NCI-H2081 treated with DMSO at 0.1 percent for 48 hours (cell line): ENCODE measurements at places on chromosomes 16 and 17.

DNA sequence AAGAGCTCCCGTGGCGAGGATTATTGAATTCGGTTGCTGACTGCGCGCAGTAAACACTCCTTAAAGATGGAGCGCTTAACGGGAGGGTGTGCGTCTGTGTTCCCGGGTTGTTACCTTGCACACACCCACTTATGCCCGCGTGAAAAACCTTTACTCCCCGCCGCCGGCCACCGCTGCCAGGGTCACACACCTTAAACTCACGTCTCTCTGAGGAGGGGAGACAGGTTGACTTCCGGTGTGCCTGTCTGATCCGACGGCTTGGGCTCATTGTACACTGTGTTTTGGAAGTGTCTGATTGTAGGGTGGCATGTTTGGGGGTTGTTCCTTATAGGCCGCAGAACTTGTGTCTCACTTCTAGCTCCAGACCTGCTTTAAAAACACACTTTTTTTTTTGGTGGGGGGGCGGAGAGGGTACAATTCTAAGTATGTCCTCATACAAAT is 66.8 kb downstream of the KPNA2 start:
- no peak for DNase-seq

GRCh38 chr17:55325406-55325805 is 60.6 kb downstream of the HLF start:
- DNase-seq, result no peak

- no peak for DNase-seq
Observed at GRCh38 chr16:73412416-73412815, 364.5 kb upstream of the ZFHX3 start.

- DNase-seq, result no peak
Observed at GRCh38 chr17:40298726-40299125, 10.3 kb upstream of the RARA start.

DNA sequence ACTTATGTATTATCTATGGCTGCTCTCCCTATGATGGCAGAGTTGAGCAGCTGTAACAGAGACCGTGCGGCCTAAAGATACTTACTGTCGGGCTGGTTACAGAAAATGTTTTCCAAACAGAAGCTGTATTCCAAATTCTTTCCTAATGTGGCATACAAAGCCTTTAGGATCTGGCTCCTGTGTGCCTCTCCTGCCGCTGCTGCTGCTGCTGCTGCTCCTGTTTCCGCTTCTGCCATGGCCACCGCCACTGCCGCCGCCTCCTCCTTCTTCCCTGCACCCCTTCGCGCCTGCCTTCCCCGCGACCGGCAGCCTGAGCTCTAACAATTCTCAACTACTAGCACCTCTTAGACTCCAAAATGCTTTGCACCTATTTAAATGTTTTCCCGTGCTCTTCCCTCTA is 263.9 kb upstream of the TBX2 start:
- DNase-seq, result no peak

GRCh38 chr17:8896641-8897635 is 29.5 kb upstream of the PIK3R6 start:
- DNase-seq, result no peak

DNA sequence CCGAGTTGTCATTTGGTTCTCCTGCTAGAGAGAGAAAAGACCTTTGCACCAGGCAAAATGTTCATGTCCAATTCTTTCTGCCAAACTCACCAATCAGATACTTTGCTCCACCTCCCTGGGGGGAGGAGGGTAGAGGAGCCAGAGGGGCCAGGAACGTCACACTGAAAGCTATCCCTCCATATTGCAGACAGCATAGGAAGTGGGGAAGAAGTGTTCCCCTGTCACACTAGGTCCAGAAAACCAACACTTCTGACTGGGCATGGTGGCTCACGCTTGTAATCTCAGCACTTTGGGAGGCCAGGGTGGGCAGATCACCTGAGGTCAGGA is 9.5 kb downstream of the HSD17B2 start:
- DNase-seq, result no peak

- no peak for DNase-seq
Observed at GRCh38 chr17:79797492-79798298, 818 bp upstream of the CBX8 start.

DNA sequence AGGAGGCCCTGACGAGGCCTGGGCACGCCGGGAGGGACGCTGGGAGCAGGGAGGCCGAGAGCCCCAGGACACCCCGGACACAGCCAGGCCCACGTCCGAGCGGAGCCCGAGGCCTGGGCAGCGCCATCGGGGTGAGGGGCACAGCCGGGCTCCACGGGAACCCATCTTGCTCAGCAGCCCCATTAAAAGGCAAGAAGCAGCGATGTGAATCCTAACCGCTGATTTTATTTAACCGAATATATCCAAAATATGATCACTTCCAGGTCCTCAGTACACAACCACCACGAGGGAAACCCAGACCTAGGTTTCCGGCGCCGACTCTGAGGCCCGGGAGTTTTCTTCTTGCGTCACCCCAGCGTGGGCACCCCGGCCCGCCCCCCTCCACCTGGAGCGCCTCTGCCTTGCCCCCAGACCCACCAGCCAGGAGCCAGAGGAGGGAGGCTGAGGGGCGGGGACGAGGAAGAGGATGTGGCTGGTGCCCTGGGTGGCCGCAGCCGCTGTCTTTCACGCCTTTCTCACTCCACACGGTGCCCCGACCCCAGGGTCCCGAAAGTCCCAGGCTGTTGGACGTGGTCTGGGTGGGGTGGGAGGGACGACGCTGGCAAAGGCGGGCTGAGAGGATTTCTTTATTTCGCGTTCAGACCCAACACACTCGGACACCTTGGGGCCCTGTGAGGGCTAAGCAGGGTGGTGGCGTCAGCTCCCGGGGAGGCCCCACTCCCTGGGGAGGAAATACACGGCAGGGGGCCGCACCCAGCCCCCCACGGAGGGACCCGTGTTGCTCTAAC is 568 bp upstream of the CCDC154 start:
- DNase-seq, result no peak

DNA sequence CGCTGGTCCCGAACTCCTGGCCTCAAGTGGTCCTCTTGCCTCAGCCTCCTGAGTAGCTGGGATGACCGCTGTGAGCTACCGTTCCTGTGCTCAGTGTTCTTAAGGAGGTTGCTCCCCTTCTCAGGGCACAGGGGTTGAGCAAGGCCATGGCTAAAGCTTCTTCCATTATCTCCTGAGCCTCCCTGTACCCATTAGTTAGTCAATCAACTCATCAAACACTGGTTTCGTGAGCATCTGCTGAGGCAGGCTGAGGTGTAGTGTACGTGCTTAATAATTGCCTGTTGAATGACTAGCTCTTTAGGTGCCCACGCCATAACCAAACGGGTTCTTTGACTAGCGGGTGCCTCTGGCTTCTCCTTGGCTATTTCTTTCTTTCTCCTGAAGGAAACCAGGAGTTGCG is 11.7 kb downstream of the SGCA start:
- no peak for DNase-seq

DNA sequence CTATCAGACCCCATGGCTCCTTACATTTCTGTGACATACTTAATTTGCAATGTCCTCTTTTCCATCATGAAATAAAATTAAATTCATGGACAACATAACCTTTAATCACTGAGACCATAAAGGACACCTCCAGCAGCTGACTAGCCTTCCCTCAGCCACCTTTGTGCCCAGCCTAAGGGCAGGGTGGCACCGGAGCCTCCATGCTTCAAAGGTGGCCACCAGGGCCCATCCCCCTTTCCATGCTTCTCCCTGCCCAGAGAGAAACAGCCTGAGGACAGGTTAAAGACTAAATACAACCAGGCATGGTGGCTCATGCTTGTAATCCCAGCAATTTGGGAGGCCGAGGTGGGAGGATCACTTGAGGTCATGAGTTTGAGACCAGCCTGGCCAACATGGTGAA is 94.3 kb downstream of the ADCY9 start:
- no peak for DNase-seq

DNA sequence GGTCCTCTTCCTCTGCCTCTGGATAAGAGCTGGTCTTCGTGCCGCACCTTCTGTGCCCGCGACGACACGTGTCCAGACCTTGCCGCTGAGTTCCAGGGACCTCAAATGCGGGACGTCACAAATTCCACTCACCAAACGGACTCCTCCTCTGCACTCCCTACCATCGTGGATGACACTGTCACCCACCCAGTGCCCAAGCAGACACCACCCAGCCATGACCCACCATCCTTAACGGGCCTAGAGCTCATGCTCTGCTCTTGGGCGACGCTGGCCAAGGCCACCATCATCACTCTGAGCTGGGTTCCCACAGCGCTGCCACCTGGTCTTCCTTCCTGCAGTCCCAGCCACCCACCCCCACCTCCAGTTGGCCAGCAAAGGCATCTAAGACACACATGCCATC is 96.4 kb upstream of the RPL38 start:
- DNase-seq, result no peak

- DNase-seq, result no peak
Observed at GRCh38 chr17:61984821-61985220, 57.0 kb upstream of the INTS2 start.

DNA sequence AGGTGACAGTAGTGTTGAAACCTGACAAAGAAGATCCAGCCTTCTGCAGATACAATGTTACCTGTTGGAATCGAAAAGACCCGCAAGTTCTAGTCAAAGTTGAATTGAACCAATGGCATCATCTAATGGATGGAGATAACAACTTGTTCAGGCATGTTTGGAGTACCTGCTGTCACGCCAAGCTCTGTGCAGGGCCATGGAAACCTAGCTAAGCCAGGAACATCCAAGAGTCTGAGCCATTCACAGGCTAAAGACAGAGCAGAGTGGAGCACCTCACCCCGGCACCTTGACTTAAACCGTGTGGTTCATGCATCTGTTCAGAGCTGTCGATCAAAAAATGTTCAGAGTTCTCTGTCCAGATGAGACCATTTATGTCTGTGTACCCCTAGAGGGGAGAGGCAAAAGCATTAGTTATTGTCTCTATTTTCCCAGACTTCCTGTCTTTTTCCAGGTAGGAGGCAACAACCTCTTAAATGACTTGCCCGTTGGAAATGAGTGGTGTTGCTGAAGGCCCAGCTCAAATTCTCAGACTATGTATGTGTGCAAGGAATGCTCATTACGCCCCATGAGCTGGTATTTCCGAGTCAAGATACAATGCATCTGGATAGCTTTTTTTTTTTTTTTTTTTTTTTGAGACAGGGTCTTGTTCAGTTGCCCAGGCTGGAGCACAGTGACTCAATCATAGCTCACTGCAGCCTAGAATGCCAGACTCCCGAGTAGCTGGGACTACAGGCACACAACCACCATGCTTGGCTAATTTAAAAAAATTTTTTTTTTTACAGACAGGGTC is 44.9 kb upstream of the XYLT1 start:
- no peak for DNase-seq

DNA sequence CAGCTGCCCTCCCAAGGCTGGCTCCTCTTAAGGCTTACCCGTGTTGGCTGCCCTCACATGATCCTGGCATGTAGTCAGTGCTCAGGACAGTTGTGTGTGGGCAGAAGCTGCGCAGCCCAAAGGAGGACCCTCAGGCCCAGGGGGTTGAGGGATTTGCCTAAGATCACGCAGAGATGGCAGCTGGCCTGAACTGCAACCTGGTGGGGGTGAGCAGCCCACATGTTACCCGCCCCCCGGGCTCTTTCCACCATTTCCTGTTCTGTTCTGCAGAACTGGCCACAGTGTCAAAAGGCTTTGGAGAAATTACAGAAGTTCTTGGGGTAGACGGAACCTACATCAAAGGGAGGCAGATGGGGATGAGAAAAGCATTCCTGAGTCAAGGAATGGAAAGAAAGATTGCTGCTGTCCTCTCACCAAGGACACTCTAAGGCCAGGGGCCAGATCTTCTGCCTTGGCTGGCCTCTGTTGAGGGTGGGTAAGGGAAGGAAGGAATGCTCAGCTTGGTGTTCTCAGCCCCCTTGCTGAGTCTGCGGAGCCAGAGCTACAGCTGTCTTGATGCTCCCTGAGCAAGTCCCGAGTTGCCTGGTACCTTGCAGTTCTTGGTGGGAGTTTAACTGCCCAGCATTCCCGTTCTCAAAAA is 53.0 kb downstream of the EPN2 start:
- DNase-seq, result no peak

GRCh38 chr17:56125830-56126819 is 27.1 kb upstream of the ANKFN1 start:
- DNase-seq, result no peak

DNA sequence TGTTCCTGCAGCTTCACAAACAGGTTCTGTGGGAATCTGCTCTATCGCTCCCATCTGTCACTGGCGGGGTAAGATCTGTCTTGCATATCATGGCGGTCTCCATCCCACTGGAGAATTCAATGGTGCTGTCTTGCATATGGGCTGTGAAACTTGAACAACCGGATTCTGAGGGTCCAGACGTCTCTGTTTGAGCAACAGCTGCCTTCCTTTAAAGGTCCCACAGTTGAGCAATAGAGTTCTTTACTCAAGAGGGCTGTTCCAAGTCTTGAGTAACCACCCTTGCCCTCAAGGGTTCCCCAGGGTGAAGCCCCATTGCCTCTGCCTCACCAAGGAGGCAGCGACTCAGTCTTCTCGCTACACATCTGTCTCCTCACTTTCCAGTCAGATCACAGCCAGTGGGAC is 50.8 kb downstream of the ZFHX3 start:
- no peak for DNase-seq

- no peak for DNase-seq
Observed at GRCh38 chr17:32161029-32161428, 18.7 kb downstream of the RHOT1 start.

GRCh38 chr16:12009462-12009861 is 32.9 kb downstream of the SNX29 start:
- no peak for DNase-seq

DNA sequence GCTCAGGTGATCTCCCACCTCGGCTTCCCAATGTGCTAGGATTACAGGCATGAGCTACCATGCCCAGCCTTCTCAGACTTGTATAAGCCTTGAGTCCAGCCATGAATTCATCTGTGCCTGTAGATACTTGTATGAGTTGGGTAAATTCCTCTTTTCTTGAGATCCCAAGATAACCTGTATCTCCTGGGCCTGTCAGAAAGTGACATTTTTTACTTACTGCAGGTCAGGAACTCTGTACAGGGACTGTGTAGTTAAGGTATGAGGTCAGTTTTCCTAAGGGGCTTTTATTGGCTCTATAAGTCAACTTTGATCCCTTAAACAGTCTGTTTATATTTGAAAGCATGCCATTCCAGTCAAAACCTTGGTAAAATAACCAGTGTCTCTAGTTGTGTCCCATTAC is 106.3 kb upstream of the HAS3 start:
- no peak for DNase-seq

GRCh38 chr16:88967830-88968588 is 9.0 kb downstream of the CBFA2T3 start:
- no peak for DNase-seq
